ENCODE measurements at places on chromosomes 4 and X.
A peak's percentile ranks its signal among the peaks of the same experiment; 100 is the strongest.

DNA sequence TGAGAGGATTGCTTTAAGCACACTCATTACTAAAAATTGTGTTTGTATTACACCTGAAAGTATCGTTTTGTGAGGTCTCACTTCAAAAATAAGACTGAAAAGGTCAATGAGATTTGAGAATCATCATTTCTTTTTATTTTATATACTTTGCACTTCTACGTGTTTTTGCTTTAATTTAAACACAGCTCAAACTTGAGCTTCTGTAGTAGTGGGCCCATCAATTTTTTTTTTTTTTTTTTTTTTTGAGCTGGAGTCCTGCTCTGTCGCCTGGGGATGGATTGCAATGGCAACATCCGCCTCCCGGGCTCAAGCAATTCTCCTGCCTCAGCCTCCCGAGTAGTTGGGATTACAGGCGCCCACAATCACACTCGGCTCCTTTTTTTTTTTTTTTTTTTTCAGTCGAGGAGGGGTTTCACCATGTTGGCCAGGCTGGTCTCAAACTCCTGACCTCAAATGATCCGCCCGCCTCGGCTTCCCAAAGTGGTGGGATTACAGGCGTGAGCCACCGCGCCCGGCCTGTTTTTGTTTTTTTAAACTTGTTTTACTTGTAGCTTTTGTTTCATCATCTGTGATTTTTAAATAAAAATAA lies 1.5 kb downstream of the GSTCD start:
- DNase-seq = no peak

DNA sequence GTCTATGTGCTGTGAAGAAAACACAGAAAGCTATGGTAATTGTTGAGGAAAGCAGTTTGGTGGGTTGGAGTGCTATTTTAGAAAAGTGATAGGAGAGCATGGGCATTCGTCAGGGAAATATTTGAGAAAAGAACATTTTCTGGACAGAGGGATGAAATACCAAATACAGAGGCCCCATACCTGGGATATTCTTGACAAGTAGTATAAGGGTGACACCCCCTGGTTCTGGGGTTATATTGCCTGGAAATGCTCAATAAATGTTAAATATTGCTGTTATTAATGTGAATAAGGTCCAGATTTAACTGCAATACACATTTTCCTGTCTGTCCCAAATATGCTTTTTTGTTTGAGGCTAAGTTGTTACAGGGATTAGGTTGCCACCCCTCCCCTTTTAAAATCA lies 42.9 kb downstream of the WWC2 start:
- DNase-seq = no peak

DNA sequence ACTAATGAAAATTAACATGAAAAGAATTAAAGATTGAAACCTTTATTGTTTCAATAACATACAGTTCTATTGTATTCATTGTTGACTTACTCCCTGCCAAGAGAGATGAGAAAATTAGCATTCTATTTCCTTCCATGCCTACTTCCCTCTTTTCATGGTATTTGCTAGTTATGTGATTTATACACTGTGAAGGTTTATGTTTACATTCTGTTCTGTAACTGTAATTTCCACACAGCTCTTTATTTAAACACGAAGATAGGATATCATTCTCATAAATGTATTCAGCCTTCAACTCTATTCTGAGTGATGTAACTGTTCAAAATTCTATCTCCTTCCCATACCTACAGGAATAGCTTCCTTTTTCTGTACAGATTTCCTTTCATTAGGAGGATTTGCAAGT lies 6.6 kb downstream of the CCDC110 start:
- no peak for DNase-seq

GRCh38 chrX:28582511-28582910 lies 4.7 kb upstream of the IL1RAPL1 start:
- no peak for DNase-seq

- no peak for DNase-seq
These were observed 111.3 kb upstream of the PAQR3 start for GRCh38 chr4:79050541-79050880.

DNA sequence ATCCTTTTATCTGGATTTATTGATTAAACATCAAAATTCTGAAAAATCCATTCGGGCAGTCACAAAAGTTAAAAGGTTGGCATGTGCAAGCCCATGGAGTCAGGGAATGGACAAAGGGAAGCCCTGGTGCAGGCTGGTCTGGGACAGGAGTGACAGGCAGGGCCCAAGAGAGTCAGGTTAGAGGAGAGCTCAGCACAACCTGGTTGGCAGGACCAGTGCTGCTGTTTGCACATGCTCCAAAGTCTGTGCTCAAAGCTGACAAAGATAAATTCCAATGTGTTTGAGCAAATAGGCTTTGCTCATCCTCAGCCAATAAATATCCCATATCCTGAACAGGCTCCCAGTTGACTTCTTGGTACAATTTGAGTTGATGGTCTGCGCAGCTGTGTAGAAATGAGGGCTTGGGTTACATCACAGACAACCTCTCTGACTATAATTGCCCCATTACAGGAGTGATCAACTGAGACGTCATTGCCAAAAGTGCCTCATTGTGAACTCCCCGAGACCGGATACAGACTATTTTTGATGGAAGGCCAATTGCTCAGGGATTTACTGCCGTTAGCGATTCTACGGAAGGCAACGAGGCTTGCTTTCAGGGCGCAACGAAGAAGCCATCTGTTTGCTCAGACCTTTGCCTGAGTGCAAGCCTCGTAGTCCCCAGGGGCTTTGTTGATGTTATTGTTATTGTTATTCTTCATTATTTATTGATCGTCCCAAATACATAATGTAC lies 1008.1 kb upstream of the TENM3 start:
- no peak for DNase-seq

- no peak for DNase-seq
These were observed 54.0 kb downstream of the SLC9A7 start for GRCh38 chrX:46704767-46705386.

DNA sequence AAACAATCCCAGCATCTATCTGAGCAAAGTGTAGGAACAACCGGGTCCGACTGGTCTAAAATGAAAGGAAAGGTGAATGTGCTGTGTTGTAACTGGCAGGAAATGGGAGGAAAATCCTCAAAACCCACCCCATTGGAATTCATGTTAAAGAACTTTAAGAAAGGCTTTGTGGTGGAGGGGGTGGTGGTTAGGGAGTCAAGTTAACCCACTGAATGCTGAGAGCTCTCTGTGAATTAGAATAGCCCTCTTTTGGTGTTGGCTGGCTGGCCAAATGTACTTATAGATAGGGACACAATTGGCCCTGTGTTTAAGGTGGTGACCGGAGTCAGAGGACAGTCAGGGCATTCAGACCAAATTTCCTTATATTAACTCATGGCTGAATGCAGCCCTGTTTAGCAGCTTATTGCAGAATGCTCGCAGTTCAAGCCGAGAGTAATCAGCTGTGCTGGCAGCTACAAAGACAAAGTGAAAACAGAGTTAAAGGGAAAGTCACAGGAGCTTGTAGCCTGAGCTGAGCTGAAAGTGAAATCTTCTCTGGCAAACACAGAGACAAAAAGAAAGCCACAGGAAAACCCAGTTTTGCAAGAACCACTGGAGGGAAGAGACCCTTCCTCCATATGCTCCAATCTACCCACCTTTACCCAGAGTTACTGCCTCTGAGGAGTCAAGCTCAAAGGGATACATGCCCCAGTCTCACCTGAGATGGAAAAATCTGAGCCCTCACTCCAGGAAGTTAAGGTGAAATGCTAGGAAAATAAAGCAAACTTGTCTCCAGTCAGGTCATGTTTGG lies 38.5 kb upstream of the UGT2B7 start:
- DNase-seq = no peak

DNA sequence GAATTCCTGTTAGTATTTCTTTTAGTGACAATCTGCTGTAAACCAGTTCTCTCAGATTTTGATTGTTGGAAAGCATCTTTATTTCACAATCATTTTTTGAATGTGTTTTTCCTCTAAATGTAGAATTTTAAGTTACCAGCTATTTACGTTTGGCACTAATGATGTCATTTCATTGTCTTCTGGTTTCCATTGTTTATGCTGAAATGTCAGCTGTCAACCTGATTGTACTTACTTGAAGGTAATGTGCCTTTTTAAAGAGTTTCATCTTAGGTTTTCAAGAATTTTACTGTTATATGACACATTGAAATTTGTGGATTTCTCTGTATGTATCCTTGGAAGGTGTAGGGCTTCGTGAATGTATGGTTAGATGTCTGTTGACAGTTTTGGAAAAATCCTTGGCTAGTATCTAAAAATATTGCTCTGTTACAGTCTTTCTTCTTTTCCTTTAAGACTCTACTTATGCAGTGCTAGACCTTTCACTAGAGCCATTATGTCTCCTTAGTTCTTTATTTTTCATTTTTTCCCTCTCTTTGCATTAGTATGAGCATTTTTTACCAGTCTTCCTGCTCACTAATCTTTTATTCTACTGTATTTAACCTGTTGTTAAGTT lies 30.4 kb downstream of the SMAD1 start:
- DNase-seq = no peak

DNA sequence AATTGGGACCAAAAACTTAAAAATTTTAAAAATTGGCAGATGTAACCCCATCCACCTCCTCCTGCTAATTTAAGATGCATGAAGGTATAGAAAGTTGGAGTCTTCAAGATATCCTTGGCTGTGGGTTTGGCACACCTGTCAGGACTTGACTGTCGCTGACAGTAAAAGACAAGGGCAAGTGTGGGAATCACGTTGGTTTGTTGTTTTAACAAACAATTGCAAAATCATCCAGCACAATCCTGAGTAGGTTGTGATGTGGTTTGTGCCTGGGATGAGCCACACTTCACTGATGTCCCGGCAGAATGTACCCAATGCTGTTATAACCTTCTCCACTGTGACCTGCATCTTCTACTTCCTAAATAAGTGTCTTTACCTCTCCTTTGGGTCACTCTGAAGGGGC lies 24.0 kb downstream of the HOPX start:
- DNase-seq = no peak

DNA sequence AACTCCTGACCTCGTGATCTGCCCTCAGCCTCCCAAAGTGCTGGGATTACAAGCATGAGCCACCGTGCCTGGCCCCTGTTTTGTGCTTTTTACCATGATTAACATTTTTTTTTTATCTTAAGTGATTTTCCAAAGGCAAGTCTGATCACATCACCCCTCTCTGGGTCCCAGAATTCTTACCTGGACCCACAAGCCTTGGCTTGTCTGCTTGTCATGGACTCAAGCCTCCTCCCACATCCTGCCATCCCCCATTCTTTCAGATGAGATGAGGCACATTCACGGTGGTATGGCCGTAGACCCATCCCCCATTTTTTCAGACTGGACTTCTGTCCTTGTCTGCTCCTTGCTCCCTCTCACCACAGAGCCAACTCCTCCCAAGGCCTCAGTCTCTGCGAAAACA lies 55.3 kb downstream of the APLN start:
- DNase-seq = no peak

DNA sequence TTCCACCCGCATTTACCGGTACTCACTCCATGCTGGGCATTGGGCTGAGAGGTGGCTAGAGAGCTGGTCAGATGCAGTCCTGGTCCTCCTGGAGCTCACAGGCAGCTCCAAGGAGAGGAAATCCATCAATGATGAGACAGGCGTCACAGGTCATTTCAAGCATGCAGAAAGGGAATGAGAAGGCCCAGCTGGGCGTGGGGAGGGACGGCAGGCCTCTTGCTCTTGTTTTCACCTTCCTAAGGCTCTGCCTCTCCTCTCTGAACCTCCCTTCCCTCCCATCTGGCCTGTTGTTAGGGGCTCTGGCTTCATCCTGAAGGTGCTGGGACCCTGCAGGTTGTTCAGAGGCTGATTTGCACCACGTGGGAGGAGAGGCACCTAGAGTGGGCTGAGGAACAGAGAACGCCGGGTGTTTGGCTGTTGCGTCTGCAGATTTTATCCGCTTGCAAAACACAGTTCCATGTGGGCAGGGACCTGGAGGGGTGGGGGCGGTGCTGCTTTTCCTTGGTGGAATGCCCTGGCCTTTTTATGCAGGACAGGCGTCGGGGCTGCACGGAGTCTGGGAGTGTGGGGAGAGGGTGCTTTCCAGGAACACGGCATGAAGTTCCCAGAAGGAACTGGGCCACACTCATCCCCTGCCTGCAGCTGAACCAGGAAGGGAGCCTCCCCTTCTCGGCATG lies 81.5 kb upstream of the PSAPL1 start:
- no peak for DNase-seq

GRCh38 chr4:83252782-83253405 lies 31.7 kb downstream of the COQ2 start:
- DNase-seq = peak; percentile 27

- no peak for DNase-seq
These were observed 22.0 kb downstream of the ARHGAP24 start for GRCh38 chr4:85496933-85497332.

DNA sequence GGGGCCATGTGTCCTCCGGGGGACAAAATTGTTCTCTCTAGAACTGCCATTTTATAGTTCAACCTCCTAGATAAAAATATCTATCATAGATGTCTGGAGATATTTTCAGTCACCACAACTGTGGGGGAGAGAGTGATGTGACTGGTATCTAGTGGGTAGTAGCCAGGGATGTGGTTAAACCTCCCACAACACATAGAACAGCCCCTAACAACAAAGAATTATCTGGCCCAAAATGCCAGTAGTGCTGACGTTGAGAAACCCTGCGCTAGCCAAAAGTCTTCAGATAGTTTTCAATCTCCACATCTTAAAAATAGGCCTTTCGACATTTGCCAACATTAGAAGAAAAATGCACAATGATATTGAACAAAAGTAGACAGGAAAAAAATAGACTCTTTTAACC lies 19.0 kb upstream of the SUPT20HL2 start:
- no peak for DNase-seq

DNA sequence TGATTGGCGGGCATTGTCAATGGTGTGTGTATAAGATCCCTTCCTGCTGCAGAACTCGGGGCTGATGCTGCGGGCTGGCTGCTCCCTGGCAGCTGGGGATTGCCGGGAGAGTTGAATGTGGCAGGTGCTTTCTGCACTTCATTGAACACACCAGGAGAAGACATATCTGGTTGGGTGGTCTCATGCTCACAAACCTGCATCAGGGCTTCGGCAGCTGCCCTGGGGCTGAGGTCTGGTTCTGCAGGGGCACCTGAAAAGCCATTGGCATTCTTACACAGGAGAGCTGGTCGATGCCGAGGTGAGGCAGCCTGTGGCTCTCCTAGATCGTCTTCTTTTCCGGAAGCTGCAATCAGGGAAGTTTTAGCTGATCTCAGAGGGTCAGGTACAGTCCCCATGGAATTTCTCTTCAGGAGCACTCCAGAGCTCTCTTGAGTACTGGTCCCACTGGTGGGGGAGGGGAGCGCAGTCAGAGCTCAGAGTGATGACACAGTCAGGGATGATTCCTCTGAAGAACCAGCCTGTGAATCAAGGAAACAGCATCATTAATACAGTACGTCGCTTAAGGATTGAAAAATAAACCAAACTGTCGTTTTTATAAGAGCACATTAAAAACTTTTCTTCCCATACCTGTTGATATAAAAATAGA lies 57.8 kb downstream of the GPRIN3 start:
- DNase-seq = no peak

- DNase-seq = no peak
These were observed 330.5 kb upstream of the SPANXN1 start for GRCh38 chrX:144916785-144917184.

- DNase-seq = no peak
These were observed 29.1 kb downstream of the PPP2R2C start for GRCh38 chr4:6443035-6444023.

Measured in stimulated activated CD8-positive, alpha-beta memory T cell treated with anti-CD3 and anti-CD28 coated beads, Interleukin-4, amount 100 ng/mL, for 4 hours (primary cell).